ENCODE measurements at places on chromosomes 5 and 9.

DNA sequence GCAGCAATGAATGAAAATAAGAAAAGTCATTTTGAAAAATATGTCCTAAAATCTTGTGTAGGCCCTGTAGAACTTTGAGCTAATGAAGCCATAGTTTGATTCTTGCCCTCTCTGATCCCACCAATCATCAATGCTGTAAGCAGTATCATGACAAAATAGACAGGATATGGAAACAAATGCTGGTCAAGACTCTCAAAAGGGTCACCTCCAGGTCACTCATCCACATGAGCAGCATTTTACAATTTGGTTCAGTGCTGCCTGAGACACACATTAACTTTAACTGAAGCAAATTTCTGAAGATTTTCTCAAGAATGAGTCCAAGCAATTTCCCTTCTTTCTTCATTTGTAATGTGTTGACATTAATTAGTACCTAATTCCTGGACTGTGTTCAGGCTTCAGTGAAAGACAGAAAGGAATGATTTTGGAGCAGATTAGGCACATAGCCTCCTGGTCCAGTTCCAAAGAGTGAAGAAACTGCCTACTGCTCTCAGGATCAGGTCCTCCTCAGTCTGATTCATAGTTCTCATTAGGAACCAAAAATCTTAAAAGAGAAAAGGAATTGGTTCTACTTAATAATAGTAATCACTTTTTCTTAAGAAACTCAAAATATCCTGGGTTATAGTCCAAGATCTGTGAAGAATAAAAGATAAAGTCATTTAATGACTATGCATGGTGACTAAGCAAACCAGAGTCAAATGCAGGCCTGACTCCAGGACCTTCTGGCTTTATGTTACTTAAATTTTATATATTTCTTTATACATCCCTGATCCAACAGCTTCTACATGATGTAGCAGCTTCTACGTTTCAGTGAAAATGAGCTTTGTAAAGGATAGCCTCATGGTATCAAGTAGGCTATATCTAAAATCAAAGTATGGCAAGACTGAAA, 192.1 kb upstream of the RGMB start:
- no peak for DNase-seq
- no peaks in the 10 kb centered on the region for H3K36me3 ChIP-seq
- no peaks in the 10 kb centered on the region for H3K27me3 ChIP-seq
- no peaks in the 10 kb centered on the region for H3K4me1 ChIP-seq

GRCh38 chr5:168318240-168318639, 26.8 kb downstream of the WWC1 start:
- H3K27ac ChIP-seq, result no peak overlapping the region
- no peaks in the 10 kb centered on the region for H3K36me3 ChIP-seq
- DNase-seq, result no peak
- H3K27me3 ChIP-seq, result no peaks in the 10 kb centered on the region
- no peak overlapping the region for H3K4me3 ChIP-seq

DNA sequence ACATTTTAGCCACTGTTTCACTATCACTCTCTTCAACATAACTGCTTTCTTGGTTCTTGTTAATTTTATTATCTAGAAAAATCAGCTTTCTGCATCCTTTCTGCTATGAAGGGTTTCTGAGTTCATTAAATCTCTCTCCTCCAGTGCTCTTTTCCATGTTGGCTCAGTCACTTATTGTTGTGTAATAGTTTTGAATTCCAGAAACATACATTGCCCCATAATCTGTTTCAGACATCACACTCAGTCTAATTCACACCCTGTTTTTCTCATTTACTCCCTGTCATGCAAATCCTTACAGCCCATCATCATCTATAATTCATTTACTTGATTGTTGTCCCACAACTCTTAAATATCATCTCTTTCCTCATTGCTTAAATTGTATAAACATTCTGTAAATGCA, 176.1 kb upstream of the CDH12 start:
- no peak overlapping the region for H3K27ac ChIP-seq
- no peaks in the 10 kb centered on the region for H3K4me1 ChIP-seq
- H3K36me3 ChIP-seq, result no peaks in the 10 kb centered on the region
- DNase-seq, result no peak
- no peaks in the 10 kb centered on the region for H3K27me3 ChIP-seq

- no peaks in the 10 kb centered on the region for H3K4me1 ChIP-seq
- no peaks in the 10 kb centered on the region for H3K36me3 ChIP-seq
- no peak for DNase-seq
- no peak overlapping the region for H3K4me3 ChIP-seq
- H3K27ac ChIP-seq, result no peak overlapping the region
Observed at GRCh38 chr5:153755913-153756500, 265.5 kb downstream of the GRIA1 start.

GRCh38 chr5:124584991-124585715, 161.3 kb downstream of the ZNF608 start:
- no peak overlapping the region for H3K27ac ChIP-seq
- DNase-seq, result no peak
- no peaks in the 10 kb centered on the region for H3K36me3 ChIP-seq
- H3K27me3 ChIP-seq, result no peaks in the 10 kb centered on the region
- H3K4me1 ChIP-seq, result peaks cover 38% of the 10 kb centered on the region
